ENCODE measurements at places on chromosomes 2 and 18.

DNA sequence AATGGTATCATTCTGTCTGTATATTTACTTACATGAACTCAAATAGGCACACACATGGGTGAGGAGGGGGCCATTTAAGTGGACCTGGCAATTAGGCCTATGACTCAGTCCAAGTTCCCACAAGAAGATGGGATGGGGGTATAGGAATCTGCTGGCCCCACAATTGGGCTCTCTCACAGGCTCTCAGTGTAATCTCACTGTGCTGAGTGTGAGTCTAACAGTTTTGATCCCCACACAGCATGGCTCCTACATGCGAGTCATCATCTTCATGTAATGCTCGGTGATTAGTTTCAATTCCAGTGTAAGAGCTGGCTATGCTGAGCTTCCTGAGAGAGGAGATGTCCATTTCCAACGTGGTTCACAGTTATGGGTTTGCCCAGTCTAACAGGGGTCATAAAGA lies 114.0 kb downstream of the GATA6 start:
- DNase-seq, result no peak

- no peak for DNase-seq
These were observed 756 bp upstream of the SLC35F5 start for GRCh38 chr2:113757138-113757657.

DNA sequence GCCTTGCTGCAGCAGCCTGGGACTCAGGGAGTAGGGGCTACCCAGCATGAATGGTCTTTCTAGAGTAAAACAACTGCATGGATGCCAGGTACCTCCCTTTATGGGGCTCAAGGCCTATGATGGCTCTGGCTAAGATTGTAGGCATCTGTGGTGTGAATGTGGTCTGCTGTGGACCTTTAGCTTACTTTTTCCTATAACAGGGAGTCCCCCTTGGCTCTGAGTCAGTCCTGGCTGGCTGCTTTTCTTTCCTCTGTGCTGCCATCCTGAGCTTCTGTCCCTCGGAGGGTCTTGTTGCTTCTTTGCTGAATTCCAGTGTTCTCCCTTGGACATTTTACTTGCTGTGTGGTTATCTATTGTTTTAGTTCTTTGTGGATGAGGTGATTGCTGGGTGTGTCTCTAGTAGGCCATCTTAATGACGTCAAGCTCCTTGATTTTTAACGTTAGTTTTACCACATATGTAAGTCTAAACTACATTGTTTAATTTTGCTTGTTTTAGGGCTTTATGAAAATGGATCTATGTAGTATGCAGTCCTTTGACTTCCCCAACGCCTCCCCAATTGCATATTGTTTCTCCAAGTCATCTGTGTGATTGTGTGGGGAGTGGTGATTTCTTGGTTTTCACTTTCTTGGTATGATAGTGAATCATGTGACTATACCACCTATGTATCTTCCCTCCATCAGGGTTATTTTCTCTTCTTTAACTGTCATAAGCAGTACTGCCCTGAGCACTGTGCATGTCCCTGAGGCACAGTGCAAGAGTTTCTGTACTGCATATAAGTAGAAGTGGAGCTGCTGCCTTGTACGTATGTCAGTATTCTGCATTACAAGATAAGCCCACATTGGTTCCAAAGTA lies 92.4 kb downstream of the NCK2 start:
- DNase-seq, result no peak

- no peak for DNase-seq
These were observed 4.2 kb downstream of the RNF144A start for GRCh38 chr2:6921321-6921922.

DNA sequence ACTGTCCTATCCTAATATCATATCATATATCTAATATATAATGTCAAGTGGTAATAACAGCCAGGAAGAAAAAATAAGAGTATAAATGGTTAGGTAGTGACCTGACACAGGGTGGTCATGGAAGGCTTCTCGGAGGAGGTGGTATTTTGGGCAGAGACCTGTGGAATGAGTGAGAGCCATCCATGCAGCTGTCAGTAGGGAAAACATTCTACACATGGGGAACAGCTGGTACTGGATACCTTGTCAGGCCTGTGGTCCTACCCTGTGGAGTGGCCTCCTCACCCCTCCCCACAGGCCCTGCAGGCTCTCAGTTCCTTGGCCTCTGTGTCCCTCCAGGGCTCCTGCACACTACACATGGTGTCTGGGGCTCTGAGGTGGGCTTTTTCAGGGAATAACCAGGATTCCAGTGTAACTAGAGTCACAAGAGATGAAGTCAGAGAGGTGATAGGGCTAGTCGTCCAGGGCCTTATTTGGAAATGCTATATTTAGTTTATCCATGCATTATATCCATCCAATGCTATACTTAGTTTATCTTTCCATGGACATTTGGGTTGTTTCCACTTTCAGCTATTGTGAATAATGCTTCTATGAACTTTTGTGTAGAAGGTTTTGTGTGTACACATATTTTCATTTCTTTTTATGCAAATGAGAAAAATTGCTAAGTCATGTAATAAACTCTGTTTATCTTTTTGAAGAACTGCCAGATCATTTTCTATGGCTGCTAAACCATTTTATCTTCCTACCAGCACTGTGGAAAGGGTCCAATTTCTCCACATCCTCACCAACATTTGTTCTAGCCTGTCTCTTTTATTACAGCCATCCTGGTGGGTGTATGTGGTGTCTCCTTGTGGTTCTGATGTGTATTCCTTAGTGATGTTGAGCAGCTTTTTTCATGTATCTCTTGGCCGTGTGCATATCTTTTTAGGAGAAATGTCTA lies 75.6 kb downstream of the TPGS2 start:
- DNase-seq, result no peak

GRCh38 chr2:129484999-129485897 lies 494.2 kb upstream of the RAB6C start:
- DNase-seq, result no peak

GRCh38 chr2:103009871-103010270 lies 248.0 kb downstream of the TMEM182 start:
- DNase-seq, result no peak

DNA sequence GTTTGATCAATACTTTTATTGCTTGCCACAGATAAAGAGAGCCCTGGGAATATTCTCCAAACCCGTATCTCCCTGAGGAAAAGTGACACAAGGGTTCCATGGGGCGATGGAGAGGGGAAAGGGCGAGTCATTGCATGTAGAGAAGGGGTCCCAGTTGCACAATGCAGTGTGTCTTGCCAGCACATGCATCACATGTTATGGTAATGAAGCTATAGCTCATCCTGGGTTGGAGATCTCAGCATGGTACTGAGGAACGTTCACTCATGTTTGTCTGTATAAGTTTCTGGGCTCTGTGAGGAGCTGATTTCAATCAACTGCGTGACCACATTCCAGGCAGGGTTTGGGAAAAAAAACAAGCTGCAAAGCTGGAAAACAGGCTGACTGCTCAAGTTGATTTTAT lies 220.7 kb upstream of the MC4R start:
- DNase-seq, result no peak

- no peak for DNase-seq
These were observed 10.2 kb downstream of the USP37 start for GRCh38 chr2:218557941-218558340.

DNA sequence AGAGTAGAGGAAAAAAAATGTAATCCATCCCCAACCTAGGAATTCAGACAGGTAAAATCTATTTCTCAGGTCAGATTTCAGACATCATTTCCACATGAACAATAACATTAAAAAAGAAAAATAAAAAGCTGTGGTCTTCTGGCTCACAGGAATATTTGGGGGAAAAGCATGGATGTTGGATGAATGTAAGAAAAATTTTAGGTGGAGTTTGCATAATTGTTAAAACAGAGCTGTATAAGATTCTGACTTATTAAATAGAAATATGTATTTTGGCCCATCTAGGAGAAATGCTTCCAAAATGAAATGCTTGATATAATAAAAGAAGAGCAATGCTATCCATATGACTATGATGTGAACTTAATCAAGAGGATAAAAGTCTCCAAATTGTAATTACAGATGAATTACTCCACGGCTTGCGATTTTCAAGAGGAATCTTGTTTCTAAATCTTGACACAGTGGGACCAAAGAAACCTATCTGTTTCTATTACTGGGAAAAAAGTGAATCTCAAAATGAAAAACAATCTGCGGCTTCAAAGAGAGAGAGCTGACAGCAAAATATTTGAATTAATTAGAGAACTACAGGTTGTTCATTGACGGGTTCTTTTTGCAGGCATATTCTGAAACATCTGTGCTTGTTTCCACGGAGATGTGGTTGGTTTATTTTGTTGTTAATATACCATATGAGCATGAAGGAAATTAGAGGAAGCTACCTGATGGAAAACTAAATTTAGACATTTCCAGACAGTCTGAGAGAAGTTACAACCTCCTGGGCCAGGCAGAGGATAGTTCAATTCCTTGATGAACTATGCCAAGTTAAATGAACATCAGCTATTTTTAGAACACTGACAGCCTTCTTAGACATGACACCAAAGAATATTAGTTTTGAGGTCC lies 468.7 kb downstream of the PID1 start:
- no peak for DNase-seq

- no peak for DNase-seq
These were observed 211.7 kb downstream of the NDUFA10 start for GRCh38 chr2:239813261-239814115.

- no peak for DNase-seq
These were observed 674 bp downstream of the PTPN4 start for GRCh38 chr2:119760237-119760955.

DNA sequence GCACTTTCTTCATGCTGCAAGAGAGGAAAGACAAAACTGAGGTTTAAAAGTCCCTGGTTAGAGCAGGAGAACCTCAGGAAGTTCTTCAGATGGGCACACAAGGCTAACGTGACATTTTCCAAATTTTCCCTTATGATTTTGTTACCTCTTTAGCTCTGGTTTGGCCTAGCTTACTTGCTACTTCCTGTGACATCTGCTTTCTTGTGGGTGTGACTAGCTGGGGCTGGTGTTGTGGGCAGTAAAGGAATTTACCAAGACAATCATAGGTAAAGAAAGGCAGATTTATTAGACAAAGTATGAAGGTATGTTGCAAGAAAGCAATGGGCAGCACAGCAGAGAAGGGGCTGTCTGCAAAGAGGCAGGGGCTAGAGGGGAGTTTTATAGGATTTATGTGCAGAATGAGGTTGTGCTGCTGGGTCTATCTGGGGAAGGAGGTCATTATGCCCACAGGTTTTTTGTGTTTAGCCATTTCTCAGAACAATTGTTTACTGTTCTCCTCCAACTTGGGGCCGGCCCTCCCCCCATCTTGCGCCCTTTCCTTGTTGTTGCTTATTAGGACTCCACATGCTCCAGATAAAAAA lies 6.7 kb upstream of the TNP1 start:
- DNase-seq, result no peak

All from urothelium cell line (cell line).